C1 segment of cervical spinal cord (tissue), 14 donors: ENCODE measurements at places on chromosomes 6 and 20.

DNA sequence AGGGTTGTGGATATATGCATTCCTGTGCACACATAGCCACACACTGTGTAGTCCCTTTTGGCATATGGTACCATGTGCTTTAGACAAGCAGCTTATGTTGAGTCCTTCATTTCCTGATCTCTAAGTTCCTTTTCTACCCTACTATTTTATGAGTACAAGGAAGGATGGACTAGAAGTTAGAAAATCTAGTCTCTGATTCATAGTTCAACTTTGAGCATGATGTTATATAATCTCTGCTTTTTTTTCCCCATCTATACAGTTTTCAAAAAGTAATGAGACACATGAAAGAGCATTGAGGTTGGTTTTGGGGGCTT lies 123.6 kb downstream of the PLEKHG1 start:
- DNase-seq = no peak

GRCh38 chr6:36364669-36365479 lies 22.6 kb downstream of the ETV7 start:
- DNase-seq = no peak

DNA sequence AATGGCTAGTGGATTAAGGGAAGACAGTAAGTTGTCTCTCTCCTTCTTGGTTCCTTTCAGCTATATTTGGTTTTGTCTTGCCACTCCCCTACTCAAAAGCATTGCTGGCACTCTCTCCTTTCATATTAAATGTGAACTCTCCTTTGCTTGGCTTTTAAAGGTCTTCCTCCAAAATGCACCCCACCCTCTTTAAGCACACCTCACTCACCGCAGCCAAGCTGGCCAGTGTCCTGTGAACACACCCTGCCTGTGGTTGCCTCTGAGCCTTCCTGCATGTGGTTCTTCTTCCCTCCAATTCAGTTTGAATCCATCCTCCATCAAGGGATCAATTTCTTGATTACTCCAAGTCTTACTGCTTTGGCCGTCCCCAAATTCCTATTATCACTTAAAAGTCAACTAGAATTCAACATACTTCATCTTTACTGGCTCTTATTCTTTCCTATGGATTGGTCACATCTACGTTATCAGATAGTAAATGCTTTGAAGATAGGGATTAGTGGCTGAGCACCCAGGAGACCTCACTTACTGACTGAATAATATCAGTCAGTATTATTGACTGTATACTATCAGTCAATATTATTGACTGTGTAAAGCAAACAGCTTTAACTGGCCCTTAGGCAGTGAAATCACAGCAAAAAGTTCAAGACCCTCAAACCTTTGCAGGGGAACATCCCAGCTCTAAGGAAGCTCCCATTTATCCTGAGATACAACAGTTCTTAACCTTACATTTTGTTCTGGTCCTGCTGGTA lies 41.6 kb upstream of the SPDEF start:
- DNase-seq = no peak

DNA sequence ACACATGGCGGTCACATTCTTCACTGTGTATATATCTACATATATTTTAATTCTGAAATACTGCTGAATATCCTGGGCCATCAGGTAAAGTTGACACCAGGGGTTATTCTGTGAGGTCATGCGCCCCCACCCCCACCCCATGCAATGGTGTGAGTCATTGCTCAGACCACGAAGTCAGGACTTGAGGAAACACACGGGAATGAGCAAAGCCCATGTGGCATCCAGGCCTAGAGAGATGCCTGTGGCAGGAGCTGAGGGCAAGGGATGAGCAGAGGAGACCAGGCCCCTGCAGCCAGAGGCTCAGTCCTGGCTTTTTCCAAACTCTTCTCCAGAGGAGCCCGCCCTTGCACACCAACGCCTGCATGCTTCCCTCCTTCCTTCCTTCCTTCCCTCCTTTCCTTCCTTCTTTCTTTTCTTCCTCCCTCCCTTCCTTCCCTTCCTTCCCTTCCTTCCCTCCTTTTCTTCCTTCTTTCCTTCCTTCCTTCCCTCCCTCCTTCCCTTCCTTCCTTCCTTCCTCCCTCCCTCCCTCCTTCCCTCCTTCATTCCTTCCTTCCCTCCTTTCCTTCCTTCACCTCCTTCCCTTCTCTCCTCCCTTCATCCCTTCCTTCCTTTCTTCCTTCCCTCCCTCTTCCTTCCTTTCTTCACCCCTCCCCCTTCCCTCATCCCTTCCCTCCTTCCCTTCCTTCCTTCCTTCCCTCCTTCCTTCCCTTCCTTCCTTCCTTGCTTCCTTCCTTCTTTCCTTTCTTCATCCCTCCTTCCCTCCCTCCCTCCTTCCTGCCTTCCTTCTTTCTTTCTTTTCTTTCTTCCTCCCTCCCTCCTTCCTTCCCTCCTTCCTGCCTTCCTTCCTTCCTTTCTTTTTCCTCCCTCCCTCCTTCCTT lies 72.0 kb upstream of the INSM1 start:
- DNase-seq = no peak

DNA sequence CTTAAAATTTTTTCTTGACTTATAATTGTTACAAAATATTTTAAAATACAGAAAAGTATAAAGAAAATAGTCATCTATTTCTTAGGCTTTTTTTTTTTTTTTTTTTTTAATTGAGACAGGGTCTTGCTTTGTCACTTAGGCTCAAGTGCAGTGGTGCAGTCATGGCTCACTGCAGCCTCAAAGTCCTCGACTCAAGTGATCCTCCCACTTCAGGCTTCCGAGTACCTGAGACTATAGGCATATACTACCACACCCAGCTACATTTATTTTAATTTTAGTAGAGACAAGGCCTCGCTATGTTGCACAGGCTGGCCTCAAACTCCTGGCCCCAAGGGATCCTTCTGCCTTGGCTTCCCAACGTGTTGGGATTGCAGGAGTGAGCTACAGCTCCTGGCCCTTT lies 5.3 kb upstream of the ACAT2 start:
- no peak for DNase-seq

GRCh38 chr6:56714273-56714672 lies 71.6 kb upstream of the DST start:
- DNase-seq = no peak

DNA sequence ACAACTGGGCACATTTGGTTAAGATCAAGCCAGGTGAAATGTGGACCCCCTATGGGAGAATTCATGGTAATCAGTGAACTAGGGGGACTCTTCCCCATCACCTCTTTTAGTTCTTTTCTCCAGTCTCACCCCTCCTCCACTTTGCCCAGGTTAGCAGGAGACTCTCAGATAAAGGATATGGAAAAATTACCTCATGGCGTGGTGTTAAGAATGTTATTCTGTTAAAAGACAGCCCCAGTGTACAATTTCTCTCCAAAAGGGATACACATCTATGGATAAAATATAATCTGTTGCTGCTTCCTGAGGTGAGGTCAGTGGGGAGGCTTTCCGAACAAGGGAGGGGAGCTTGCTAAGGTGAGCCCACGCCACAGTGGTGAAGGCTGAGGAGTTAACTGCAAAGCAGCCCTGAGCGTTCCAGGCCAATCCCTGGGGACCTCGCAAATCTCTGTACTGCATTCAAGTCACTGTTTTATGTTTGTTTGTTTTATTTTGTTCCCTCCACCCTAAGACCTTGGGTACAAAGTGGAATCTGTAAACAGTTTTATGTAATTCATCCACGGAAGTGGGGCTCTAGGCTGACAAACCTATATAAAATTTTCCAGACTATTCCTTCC lies 52.0 kb downstream of the ADGRF1 start:
- no peak for DNase-seq

- DNase-seq = no peak
These were observed at the start of gene ANGPT4 for GRCh38 chr20:916125-916799. Gene ANGPT4, minus strand, starts transcription at chr20:916334. Its CDS starts 120 bp downstream, at chr20:916214.

GRCh38 chr6:113292646-113293422 lies 564.3 kb upstream of the MARCKS start:
- no peak for DNase-seq

GRCh38 chr20:3218307-3218988 lies 9.2 kb downstream of the ITPA start:
- DNase-seq = no peak

- DNase-seq = no peak
These were observed 63.5 kb upstream of the HDDC2 start for GRCh38 chr6:125365230-125365629.

- DNase-seq = no peak
These were observed 152.5 kb downstream of the IBTK start for GRCh38 chr6:82095091-82095490.

DNA sequence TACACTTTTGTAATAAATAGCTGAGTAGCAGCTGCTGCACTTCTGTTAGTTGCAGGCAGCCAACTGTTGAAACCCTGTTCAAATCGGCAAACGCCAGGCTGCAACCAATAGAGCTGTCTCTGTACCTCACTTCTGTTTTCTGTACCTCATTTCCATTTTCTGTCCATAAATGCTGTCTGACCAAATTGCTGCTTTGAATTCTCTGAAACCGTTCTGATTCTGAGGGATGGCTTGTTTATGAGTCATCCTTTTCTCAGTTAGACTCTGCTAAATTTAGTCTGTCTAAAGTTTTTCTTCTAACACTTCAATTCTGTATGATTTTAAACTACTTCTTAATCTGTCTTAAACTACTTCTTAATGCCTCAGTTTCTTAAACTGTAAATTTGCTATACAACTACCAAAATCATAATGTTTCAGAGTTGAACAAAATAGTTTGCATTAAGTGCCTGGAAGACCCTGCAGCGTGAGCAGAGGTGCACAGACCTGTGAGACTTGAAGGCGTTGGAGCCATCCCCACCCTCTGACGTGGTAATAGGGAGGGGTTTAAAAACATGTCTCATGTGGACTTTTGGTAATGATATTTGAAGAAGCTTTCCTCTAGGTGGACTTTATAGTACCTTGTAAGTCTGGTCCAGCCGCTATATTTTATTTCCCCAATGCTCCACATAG lies 9.6 kb downstream of the BTNL2 start:
- no peak for DNase-seq

GRCh38 chr6:111750753-111751673 lies 122.2 kb downstream of the FYN start:
- DNase-seq = no peak

- DNase-seq = no peak
These were observed 24.5 kb upstream of the TAF8 start for GRCh38 chr6:42025845-42026243.

GRCh38 chr6:138509371-138509770 lies 10.1 kb upstream of the NHSL1 start:
- DNase-seq = no peak

GRCh38 chr6:4660377-4661321 lies 115.6 kb upstream of the CDYL start:
- no peak for DNase-seq

DNA sequence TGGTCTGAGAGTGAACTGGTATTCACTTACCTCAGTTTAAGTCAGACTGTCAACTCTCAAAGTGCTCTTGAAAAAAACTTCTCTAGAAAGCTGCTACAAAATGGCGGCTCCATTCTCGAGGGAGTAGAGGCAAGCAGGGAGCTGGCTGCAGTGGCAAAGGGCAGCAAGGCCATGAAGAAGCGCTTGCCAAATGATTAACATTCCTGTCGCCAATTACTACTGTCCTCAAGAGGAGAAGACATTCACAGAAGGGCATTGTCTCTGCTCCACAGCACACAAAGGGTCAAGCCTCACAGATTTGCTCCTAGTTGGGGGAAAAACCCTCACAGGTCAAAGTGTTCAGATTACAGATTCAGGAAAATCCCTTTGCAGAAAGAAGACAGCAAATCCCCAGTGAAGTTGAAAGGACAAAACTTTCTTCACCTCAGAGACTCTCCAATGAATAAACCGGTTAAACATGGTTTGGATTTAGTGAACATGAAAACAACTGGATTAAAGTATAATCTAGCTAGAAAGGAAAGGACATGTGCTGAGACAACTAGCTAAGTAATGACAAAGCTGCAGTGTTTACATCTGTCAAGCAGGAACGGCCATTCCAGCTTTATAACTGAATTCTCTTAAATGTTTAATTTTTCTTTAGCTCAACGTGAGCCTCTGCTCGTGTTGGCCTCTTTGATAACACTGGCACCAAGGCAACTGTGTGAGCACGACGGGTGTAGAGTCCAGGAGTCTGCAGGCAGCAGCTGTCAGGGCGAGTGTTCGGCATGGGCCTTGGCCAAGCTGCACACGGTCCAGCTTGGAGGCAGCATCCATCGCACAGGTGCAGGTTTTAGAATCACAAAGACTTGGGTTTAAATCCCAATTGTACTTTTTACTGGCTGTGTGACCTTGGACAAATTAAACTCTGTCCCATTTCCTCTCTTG lies 37.6 kb downstream of the NR2E1 start:
- no peak for DNase-seq

- DNase-seq = no peak
These were observed 8.3 kb downstream of the TBC1D7 start for GRCh38 chr6:13319891-13320564.

GRCh38 chr6:90098001-90098531 lies 198.6 kb downstream of the BACH2 start:
- DNase-seq = no peak

- no peak for DNase-seq
These were observed 200.5 kb downstream of the ARID1B start for GRCh38 chr6:156977527-156978291.

- DNase-seq = no peak
These were observed 26.4 kb upstream of the FAM83C start for GRCh38 chr20:35318502-35319157.

DNA sequence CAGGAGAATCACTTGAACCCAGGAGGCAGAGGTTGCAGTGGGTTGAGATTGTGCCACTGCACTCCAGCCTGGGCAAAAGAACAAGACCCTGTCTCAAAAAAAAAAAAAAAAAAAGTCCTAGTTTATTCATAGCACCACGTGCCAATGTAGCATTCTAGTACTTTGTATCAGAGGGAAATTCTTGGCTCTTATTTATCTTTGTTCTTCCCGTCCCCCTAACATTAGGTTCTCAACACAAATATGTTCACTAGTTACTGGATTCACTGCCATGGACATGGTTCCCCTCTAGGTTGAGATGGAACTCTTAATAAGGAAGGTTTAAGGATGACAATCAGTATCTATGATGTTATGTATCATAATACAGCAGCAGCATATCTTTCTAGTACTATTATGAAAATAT lies 178.5 kb downstream of the KIF6 start:
- DNase-seq = no peak

DNA sequence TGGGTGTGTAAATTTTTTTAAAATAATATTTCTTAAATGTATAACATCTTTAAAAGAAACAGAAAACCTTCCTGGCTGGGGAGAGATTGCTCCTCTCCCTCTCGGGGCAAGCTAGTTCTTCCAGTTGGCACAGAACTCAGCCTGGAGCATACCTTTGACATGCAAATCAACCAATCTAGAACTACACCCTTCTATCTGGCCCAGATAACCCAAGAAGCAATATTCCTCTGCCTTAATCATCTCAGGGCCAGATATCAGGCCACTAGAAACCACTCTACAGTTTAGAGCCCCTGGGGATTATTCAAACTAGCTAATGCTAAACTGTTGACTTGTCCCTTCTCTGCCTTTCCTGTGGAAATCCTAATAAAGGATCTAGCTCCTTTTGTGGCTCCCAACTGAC lies 33.9 kb downstream of the CYP39A1 start:
- DNase-seq = no peak

GRCh38 chr20:22815603-22816315 lies 219.4 kb upstream of the SSTR4 start:
- no peak for DNase-seq

DNA sequence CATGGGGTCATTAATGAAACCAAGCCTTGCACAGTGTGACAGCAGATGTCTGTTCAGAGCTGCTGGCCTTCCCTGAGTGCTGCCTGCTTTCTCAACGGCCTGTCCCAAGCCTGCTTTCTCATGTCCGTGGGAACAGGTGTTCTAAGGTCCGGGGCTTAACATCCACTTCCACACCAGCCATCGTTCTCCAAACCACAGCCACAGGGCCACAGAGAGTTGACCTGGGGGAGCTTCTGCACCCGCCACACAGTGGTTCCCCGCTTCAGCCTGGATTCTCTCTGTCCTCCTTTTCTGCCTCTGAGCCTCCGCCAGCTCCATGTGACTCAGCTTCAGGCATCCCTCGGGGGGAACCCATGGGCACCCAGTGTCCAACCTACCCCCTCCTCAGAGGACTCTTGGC lies 26.9 kb upstream of the PPP1R3G start:
- DNase-seq = no peak
